ENCODE measurements at places on chromosomes 6 and 20.

GRCh38 chr6:170290296-170291128 lies at the start of gene DLL1:
DLL1 (minus strand) TSS chr6:170291078; CDS start chr6:170290139, 939 bp downstream.
- peak; percentile 53 for DNase-seq

DNA sequence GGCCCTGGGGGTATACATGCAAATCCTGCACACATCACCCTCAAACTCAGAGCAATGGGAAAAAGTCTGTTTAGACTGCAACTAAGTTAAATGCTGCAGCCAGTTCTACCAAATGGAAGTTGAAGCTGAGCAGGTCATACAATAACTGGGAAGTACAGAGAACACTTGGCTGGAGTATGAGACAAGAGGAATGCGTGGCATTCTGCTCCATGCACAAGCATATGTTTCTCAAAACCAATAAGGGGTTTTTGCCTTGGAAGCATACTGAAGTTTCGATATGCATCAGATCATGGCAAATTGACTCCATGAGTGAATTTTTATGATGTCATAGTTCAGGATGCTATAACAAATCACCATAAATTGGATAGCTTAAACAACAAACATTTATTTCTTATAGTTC lies 193.8 kb downstream of the COL12A1 start:
- DNase-seq, result no peak

DNA sequence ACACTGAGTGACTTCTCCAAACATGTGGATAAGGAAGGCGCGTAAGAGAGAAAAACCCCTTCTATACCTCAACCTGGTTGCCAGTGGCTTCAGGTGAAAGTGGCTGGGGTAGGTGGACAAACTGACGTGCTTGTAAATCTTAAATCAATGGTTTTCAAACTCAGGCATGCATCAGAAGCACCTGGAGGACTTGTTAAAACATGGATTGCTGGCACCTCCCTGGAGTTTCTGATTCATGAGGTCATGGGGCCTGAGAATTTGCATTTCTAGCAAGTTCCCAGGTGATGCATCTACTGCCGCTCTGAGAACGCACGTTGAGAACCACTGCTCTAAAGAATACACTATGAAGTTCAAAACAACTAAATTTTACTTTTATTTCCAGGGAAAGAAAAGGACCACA lies 31.9 kb upstream of the TAB2 start:
- no peak for DNase-seq

DNA sequence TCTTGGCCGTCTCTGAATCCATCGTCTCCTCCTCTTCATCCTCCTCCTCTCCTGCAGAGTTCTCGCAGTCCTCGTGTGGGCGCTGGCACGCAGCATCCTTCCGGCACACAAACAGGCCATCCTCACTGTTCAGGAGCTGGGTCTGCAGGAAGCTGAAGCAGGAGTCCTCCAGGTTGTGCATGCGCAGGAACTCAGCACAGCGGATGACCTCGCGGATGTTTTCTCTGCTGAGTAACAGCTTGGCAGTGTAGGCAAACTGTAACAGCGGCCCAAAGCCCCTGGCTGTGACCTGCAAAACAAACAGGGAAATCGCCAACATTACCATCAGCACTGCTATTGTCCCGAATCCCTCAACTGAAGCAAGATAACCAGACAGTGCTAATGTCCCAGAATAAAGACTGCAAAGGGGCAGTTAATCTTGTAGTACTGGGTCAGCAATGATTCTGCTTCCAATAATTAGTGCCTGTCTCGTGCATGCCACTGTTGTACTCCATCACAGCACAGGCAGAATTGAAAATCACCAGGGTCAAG lies 57.4 kb downstream of the GJA10 start:
- no peak for DNase-seq

GRCh38 chr6:138991206-138991605 lies 3.2 kb upstream of the REPS1 start:
- DNase-seq, result no peak

DNA sequence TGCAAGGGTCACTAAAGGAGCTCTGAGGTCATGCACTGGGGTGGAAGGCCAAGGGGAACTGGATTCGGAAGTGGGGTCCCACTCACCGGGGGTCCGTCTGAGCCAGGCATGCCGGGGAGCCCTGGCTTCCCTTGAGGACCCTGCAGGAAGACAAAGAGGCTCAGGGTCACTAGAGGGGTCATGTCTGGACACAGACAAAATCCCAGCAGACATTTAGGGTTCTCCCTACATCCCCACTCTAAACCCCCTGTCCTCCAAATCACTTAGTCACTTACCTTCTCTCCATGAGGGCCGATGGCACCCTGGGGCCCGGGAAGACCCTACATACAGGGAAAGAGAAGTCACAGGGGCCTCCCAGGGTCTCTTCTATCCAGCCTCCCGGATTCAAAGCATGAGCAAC lies 15.4 kb downstream of the COL11A2 start:
- DNase-seq, result no peak

GRCh38 chr6:16256781-16257180 lies 18.4 kb downstream of the GMPR start:
- no peak for DNase-seq
